Tongue (tissue), 3 donors: ENCODE measurements at places on chromosomes 5 and 9. TPM values are rescaled to one million over a fixed set of nuclear protein-coding genes. Genes with fewer than 3 reads are reported as not detected.

- DNase-seq: no peak
Measured at GRCh38 chr9:95920017-95920416, 44.5 kb downstream of the ERCC6L2 start.

- DNase-seq: no peak
Measured at GRCh38 chr9:136202454-136203407, 2.2 kb downstream of the LHX3 start.

DNA sequence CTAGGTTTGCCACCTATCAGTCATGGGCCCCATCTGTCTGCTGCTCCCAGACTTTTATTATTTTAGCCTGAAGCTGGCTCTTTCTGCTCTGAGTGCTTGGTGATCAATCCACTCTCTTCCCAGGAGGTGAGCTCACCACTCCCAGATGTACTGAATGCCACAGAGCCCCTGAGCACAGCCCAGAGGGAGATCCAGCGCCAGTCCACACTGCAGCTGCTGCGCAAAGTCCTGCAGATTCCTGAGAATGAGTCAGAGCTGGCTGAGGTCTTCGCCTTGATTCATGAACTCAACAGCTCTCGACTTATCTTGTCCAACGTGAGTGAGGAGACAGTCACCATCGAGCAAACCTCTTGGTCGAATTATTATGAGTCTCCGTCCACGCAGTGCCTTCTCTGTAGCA lies 36.0 kb downstream of the HMGXB3 start:
- no peak for DNase-seq

- peak; percentile 69 for DNase-seq
Measured at GRCh38 chr5:142184988-142185387, 76.4 kb downstream of the NDFIP1 start.

DNA sequence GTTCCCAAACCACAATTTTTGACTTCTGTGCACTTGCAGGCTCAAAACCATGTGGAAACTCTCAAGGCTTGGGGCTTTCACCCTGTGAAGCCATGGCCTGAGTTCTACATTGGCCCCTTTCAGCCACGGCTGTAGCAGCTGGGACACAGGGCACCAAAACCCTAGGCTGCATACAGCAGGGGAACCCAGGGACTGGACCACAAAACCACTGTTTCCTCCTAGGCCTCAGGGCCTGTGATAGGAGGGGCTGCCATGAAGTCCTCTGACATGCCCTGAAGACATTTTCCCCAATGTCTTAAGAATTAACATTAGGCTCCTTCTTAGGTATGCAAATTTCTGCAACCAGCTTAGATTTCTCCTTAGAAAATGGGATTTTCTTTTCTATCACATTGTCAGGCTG lies 312.1 kb upstream of the TUSC1 start:
- no peak for DNase-seq

The SH3RF2 gene
- 14.3 TPM for total RNA-seq

The STPG3 gene
- total RNA-seq: not detected

The SPINK13 gene
- total RNA-seq: not detected
